ENCODE measurements at places on chromosomes 13 and 19.

DNA sequence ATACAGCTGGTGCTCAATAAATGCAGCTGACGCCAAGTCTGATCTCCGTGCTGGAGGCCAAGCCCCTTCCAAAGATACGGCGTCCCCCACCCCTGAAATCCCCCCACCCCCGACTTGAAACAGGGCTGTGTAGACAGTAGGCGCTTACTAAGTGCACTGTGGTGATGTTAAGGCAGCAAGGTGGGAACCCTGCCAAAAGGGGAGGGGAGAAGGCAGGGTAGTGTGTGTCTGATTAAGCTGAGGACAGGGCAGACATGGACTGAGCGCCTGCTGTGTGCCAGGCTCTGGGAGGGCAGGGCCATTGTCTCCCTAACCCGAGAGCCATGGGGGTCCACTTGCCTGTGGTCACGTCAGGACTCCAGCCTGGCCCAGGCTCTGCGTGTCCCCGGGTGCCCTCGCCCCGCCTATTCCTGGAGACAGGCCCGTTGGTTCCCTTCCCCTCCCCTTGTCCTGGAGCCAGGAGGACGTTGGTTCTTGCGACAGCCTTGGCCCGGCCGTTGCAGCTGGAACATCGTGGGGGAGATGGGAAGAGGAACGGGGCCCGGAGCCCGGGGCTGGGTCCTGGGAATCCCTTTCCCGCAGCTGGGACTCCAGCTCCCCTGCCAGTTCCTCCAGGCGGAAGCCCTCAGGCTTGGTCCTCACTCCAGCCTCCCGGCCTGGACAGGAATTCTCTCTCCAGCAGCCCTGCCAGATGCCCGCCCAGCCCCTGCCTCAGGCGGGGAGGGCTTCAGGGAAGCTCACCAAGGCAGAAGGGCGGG, 1.7 kb upstream of the ELANE start:
- no peak for DNase-seq

DNA sequence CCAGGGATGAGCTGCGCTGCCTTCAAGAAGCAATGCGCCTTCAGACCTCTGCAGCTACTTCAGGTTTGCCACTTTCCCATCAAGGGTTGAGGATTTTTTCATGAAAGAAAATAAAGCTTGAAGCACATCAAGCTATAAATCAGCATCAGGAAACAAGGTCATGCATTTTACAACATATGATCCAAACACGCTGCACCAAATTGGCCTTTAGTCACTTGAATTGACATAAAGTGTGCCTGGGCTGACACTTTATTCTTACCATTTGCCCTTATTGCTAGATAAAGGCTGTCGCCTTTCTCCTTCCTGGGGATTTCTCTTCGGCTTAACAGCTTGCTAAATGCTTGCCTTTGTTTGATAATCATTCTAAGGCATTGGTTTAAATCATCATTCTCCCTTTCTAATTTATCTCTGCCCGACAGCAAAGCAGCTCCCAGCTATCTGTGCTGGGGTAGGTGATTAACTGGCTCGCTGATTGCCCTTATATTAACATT, 87.7 kb downstream of the LHFPL6 start:
- DNase-seq: no peak

GRCh38 chr13:91106565-91106964, 240.9 kb upstream of the MIR17HG start:
- no peak for DNase-seq

- DNase-seq: no peak
Observed at GRCh38 chr13:24212674-24213073, 52.2 kb downstream of the SPATA13 start.

DNA sequence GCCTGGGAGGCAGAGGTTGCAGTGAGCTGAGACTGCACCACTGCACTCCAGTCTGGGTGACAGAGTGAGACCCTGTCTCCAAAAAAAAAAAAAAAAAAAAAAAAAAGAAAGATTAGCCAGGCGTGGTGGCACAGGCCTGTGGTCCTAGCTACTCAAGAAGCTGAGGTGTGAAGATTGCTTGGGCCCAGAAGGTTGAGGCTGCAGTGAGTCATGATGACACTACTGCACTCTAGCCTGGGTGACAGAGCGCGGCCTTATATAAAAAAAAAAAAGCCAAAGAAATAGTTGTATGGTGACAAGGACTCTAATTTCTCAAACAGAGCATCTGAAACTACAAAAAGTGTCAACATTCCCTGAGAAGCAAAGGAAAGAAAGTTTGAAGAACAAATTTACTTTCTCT, 3.4 kb downstream of the PBX4 start:
- no peak for DNase-seq

DNA sequence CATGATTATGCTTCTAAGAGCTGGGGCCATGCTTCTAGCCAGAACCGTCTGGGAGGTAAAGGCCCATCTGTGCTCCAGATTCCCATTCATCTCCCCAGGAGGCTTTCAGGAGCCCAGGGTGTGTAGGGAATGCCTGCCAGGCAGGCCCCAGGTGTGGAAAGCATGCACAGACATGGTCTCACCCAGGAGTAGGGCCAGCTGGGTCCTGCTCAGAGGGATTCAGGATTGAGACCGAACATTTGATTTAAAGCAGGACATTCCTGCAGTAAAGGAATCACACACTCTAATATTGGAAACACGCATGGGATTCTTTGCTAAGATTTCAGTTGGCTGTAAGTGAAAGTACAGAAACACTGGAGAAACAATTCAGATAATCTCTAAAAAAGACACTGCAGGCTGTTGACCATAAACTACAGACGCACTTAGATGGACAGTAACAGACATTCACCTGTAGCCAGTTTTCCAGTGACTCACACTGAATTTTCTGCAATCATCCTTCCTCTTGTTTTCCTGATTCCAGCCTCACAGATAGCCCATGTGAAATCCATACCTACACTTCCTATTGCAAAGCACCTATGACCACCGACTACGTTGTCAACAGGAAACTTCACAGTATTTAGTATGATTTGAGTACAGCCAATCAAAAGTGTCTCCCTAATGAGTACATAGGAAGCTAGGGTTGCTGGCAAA, 257.8 kb downstream of the TBC1D4 start:
- no peak for DNase-seq

DNA sequence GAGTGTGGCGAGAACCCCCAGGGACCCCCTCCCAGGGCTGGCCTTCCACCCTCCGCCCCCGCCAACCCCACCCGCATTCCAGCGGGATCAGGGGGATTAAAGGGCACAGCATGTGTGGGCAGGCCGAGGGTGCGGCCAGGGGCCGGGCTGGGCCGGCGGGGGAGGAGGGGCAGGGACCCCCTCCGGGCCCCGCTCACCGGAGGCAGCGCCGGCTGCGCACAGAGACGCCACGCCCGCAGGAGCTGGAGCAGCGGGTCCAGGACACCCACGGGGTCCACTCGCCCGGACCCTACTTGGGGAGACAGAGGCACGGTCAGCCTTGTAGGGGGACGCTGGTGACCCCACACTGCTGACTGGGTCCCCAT, 2.4 kb downstream of the ADAMTSL5 start:
- DNase-seq: no peak

DNA sequence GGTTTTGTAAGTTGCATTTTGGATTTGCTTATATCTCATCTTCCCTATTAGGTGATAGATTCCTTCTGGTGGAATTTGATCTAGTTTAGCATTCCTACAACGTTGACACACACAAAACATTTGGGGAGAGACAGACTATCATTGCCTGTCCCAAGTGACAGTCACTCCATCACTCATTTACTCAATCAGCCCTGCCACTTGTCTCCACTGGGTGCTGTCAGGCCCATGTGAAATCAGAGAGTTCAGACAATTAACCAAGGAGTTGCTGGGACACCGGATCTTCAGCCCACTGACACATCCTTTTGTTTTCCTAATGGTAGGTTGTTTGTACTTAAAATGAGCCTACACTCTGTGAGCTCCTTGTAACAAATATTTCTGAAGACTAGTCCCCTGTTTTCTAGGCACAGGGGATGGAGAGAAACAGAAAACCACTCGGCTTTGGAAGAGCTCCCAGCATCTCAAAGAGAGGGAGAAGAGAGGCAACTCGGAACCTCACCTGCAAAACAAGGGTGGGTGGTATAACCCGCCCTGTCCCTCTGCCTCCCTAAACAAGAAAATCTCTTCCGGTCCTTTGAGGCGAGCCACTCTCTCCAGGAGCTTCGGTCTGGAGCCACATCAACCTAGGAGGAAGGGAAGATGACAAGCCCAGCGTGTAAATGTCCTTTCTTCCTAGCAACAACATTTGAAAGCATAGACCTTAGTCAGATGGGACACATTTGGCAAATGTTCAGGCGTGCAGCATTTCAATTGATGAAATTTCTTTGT, 440.9 kb upstream of the KLF12 start:
- DNase-seq: no peak

DNA sequence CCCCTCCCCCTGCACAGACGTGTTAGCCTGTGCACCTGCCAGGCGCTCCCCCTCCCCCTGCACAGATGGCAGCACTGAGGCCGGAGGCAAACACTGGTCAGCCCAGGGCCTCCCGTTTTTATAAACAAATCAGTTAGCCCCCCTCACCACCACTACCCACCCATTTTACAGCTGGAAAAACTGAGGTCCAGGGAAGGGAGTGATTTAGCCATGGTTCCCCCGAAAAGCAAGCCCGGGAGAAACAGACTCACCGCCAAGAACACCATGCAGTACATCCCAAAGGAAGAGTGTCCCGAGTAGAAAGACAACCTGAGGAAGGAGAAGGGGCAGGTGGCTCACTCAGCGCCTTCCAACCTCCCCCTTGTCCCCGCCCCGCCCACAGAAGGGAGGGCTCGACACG, 8.7 kb downstream of the PLPP2 start:
- no peak for DNase-seq

GRCh38 chr19:40523322-40524047, 53.2 kb upstream of the SHKBP1 start:
- peak; percentile 20 for DNase-seq

DNA sequence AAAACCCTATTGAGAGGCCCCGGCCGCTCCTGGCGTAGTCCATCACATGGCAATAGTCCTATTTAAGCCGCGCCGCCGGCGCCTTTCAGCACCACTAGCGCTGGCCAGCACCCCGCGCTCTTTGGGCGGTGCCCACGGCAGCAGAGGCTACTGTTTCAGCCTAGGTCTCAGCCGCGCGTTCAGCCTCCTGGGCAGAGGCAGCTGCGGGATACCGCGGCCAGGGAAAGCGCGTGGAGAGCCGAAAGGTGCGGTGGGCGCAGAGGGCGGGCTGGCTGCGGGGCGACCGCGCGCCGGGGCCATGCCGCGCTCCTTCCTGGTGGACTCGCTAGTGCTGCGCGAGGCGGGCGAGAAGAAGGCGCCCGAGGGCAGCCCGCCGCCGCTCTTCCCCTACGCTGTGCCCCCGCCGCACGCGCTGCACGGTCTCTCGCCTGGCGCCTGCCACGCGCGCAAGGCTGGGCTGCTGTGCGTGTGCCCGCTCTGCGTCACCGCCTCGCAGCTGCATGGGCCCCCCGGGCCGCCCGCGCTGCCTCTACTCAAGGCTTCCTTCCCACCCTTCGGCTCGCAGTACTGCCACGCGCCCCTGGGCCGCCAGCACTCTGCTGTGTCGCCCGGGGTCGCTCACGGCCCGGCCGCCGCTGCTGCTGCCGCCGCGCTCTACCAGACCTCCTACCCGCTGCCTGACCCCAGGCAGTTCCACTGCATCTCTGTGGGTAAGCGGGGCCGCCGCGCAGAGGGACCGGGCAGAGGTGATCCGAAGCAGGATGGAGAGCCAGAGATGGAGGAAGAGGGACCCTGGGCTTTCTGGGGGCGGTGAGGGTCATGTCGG, at the start of gene GSX1:
Gene GSX1, plus strand, starts transcription at position 91 of the 826 bp plus-strand sequence. Its CDS starts 208 bp downstream, at position 299.
- DNase-seq: peak; percentile 7

GRCh38 chr13:98999639-98999952, 21.7 kb upstream of the DOCK9 start:
- DNase-seq: no peak

DNA sequence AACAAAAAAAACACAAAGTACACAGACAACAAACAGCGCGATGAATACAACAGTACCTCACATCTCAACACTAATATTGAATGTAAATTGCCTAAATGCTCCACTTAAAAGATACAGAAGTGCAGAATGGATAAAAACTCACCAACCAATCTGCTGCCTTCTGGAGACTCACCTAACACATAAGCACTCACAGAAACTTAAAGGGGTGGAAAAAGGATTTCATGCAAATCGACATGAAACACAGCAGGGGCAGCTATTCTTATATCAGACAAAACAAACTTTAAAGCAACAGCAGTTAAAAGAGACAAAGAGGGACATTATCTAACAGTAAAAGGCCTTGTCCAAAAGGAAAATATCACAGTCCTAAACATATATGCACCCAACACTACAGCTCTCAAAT, 209.5 kb downstream of the ABCC4 start:
- no peak for DNase-seq

GRCh38 chr19:45420871-45421270, 2.8 kb downstream of the ERCC1 start:
- no peak for DNase-seq

DNA sequence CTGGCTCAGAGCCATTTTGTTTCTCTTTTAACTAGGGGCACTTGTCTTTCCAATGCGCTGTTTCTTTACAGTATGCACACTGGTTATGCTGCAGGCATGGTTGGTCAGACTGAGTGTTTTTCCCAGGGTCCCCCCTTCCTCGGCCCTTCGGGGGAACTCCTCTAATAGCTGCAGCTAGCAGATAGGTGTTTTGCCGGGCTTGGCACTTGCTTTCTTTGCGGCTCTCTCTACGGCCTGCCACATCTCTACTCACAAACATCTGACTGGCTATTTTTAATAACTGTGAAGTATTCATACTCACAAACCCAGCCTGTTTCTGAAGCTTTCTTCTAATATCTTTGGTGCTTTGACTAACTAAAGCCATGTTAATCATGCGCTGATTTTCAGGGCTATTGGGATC, 89.4 kb downstream of the SLC25A15 start:
- no peak for DNase-seq

DNA sequence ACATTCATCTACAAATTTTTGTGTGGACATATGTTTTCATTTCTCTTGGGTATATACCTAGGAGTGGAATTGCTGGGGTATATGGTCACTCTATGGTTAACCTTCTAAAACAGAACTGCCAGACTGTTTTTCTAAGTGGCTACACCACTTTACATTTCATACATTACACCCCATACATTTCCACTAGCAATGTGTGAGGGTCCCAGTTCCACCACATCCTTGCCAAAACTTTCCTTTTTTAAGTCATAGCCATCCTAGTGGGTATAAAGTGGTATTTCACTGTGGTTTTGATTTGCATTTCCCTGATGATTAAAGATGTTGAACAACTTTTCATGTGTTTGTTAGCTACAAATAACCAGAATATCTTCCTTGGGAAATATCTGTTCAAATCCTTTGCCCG, 336.1 kb downstream of the SHISA2 start:
- no peak for DNase-seq

DNA sequence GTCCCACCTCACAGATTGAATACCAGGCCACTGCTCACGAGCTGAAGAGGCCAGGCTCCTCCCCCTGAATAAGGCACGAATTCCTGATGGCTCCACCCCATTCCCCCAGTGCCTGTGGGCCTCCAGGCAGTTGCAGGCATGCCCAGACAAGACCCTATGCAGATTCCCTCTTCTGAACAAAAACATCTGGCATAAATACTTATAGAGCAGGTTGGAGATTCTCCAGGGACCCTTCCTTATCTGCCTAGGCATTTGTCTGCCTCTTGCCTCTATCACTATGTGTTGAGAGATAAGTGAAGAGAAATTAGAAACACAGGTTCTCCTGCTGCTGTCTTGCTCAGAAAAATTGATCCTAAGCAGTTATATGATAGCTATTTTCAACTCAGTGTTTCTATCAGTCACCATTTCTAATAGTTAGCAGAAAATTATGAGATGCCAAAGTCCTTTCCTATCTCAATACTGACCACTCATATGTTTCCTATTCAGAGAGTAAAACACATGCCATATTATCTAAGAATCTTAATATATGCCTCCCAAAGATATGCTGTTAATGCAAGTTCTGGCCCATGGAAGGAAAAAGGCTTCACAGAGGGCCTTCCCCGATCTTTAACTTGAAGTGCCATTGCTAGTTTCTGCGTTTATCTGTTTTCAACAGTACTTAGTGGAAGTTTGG, 364.0 kb downstream of the KCTD12 start:
- no peak for DNase-seq

All from effector CD4-positive, alpha-beta T cell (primary cell).